ENCODE measurements at places on chromosomes 6 and 20. TPM values are rescaled to one million over a fixed set of nuclear protein-coding genes. Genes with fewer than 3 reads are reported as not detected.

DOK5 gene
- total RNA-seq, result 20.7 TPM

CPXM1 gene
- total RNA-seq, result 0.71 TPM

AGER gene
- total RNA-seq, result 0.14 TPM

KIFC1 gene
- total RNA-seq, result 1.4 TPM

RIPOR3 gene
- total RNA-seq, result 21.7 TPM

KIF6 gene
- under 0.01 TPM for total RNA-seq

CST5 gene
- total RNA-seq, result not detected

SPATS1 gene
- not detected for total RNA-seq

Data from smooth muscle cell of bladder (primary cell).